ENCODE measurements at places on chromosomes 7 and 10.

DNA sequence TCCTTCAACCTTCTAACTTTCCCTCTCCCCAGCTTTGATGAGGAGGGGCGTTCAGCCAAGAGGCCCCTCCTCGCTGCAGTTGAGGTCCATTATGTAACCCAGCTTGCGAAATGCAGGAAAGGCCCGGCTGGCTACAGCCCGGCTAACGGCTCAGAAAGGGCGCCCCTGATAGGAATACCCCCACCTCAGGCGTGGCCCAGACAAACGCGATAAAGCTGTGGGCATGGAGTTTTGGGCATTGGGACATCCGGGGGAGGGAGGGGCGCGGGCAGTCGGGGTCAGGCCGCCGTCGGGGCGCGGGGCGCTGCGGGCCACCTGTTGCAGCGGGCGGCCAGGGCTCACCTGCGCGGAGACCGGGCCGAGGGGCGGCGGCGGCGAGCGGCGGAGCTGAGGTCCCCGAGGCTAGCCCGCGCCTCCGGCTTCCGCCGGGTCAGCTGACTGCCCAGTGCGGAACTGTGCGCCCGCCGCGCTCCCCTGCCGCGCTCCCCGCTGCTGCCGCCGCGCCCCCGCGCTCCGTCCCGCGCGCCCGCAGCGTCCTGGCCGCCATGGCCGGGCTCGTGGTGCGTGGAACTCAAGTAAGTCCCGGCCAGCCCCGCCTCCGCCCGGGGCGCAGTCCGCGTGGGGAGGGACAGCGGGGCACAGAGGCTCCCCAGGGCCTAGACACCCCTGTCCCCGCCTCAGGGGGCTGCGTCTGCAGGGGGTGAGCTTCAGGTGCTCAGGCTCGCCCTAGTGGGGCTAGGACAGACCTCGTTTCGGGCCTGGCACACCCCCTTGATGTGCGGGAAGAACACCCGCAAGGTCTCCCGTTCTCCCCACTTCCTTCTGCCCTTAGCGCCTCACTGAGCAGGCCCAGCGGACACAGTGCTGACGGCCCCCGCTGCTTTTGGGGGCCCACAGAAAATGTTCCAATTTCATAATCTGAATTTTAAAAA lies at the start of gene LRMDA:
Gene LRMDA, plus strand, starts transcription at position 445 of the 932 bp plus-strand sequence.
- DNase-seq: peak; percentile 39

- DNase-seq: peak; percentile 79
Observed at GRCh38 chr7:30476459-30477145, 2.0 kb downstream of the NOD1 start.

DNA sequence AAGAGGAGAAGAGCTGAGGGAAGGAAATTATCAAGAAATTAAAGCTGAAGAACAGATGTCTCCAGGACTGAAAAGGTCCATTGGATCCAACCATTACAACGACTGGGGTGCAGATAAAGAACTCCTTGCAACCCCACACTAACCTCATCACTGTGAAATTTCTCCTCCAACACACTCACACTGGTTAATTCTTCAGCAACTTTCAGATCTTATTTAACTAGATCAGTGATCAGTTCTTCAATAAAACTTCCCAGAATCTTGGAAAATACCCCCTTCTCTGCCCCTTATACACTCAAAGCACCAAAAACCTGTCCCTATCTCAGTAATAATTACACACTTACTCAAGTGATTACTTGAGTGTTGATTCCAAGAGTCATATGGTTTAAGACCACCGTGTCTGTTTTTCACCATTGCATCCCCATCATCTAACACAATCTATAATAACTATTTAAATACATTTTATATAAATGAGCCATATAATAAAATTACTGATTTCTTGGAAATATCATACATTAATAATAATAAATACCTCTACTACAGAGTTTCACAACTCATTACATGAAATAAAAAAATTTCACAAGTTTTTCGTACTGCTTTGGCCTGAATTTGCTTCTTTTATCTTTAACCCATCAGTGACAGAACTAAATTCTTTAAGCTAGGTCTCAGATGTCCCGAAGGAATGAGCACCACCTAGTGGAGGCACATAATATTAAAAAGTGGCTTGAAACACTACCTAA lies 123.7 kb downstream of the MPP7 start:
- peak; percentile 72 for DNase-seq

DNA sequence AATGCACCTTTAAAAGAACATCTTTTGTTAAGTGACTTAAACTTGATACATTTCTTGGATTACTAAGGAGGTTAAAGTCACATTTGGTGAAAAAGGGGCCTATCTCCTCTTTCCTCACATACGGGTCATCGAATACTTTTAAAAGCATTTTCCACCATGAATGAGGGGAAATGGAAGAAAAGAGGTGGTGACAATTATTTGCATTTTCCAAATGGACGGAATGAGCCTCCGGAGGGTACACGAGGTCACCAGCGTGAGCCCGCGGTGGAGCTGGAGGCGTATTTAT lies 1.0 kb upstream of the BMPR1A start:
- DNase-seq: no peak

DNA sequence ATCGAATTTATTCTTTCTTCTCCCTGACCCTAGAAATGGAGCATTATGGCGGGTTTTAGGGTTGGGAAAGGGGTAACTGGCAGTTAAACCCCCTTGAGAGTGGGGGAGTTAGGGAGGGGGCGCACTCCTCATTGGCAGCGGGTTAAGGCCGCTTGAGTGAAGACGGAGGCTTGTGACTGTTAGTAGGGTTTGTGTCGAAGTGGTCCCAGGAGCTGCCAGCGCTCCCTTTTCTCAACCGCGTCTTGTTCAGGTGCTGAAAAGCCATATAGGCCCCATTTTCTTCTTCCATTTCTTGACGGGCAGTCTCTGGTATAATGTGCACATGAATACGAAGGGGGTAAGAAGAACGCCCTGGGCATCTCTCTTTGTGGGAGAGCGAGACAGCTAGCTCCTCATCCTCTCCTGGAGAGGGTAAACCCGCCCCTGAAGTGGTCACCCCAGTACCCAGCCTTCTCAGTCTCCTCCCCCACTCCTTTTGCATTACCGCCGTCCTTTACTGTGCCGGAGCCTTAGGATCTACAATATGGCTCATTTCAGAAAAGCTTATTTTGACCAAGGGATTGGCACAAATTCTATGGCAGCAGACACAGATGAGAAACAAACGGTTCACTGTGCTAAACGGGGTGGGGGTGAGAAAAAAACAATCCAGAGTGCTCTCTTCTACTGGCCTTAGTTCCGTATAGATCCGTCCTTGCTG lies 836 bp downstream of the KMT2E start:
- peak; percentile 84 for DNase-seq

- DNase-seq: no peak
Observed at GRCh38 chr7:16559497-16560179, 33.0 kb downstream of the LRRC72 start.

DNA sequence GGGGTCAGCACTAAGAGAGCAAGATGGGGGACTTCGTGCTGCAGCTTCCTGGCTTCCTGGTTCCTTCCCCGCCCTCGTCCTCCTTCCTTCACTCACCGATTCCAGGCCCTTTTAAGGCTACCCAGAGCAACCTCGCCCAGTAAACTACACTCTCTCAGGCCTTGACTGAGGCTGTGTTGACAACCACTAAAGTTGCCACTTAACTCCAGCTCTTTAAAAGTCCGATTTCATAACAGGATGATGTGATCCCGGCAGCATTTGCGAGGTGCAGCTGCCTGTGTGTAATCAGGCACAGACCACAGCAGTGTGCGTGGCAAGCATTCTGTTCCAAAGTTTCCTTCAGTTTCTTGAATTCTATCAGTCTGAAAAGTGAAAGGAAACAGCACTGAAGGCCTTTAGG lies 110.6 kb downstream of the RAB11FIP2 start:
- peak; percentile 87 for DNase-seq
